ENCODE measurements at places on chromosomes 12 and 14. TPM values are rescaled to one million over a fixed set of nuclear protein-coding genes. Genes with fewer than 3 reads are reported as not detected.

DNA sequence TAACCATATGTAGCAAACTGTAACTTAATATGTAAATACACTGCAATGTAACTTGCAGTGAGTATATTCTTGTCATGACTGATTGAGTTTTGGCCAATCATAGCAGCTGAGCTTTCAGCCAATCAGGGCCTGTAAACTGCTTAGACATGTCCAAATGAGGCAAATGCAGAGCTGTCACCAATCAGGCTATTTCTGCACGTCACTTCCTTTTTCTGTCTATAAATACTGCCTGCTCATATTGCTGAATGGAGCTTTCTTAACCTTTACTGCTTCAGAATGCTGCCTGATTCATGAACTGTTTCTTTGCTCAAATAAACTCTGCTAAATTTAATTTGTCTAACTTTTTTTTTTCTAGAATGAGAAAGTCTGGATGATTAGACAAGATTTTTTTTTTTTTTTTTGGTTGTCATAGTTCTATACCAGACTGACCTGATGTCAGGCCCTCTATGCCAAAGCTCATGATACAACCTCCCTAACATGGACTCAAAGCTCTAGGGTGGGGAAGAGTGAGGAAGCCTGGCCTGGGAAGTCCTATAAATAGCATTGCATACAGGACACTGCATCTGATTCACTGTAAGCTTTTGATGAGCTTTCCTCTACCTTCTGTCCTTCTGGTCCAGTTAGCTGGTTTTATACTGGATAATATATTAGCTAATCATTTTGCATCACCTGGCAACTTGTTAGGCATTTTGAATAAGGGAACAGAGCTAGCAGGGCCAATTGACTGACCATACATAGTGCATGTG, 12.0 kb downstream of the MGP start:
- H3K4me1 ChIP-seq: no peaks in the 10 kb centered on the region
- no peak overlapping the region for H3K4me3 ChIP-seq
- H3K27me3 ChIP-seq: no peaks in the 10 kb centered on the region
- no peaks in the 10 kb centered on the region for H3K36me3 ChIP-seq
- DNase-seq: no peak
- H3K27ac ChIP-seq: no peak overlapping the region

DNA sequence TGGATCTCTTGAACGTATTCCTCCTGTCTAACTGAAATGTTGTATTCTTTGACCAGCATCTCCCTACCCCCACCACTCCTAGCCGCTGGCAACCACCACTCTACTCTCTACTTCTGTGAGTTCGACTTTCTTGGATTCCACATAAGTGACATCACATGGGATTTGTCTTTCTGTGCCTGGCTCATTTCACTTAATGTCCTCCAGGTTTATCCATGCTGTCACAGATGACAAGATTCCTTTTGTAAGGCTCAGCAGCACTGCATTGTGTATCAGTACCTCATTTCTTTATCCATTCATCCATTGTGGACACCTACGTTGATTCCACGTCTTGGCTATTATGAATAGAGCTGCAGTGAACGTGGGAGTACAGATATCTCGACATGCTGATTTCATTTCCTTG, 10.5 kb downstream of the PRKAB1 start:
- no peaks in the 10 kb centered on the region for H3K4me1 ChIP-seq
- no peak overlapping the region for H3K4me3 ChIP-seq
- no peak for DNase-seq
- no peak overlapping the region for H3K27ac ChIP-seq

GRCh38 chr12:123063535-123063934, 83.1 kb downstream of the ARL6IP4 start:
- no peak overlapping the region for H3K27ac ChIP-seq
- DNase-seq: no peak
- no peak overlapping the region for H3K4me3 ChIP-seq

- no peaks in the 10 kb centered on the region for H3K4me1 ChIP-seq
- no peaks in the 10 kb centered on the region for H3K36me3 ChIP-seq
- no peak for DNase-seq
- no peak overlapping the region for H3K4me3 ChIP-seq
- no peak overlapping the region for H3K27ac ChIP-seq
- no peaks in the 10 kb centered on the region for H3K27me3 ChIP-seq
Measured at GRCh38 chr12:42761086-42761485, 171.5 kb upstream of the PRICKLE1 start.

- H3K4me3 ChIP-seq: no peak overlapping the region
- peaks cover 3% of the 10 kb centered on the region for H3K36me3 ChIP-seq
- DNase-seq: no peak
- no peak overlapping the region for H3K27ac ChIP-seq
Measured at GRCh38 chr14:52917735-52918134, 33.1 kb downstream of the FERMT2 start.

- DNase-seq: no peak
- no peak overlapping the region for H3K4me3 ChIP-seq
- H3K27me3 ChIP-seq: no peaks in the 10 kb centered on the region
- H3K36me3 ChIP-seq: peaks cover 9% of the 10 kb centered on the region
- no peak overlapping the region for H3K27ac ChIP-seq
Measured at GRCh38 chr14:35140718-35141581, 18.6 kb downstream of the PRORP start.

The ERP29 gene
- 41.0 TPM for total RNA-seq

- DNase-seq: no peak
- no peaks in the 10 kb centered on the region for H3K36me3 ChIP-seq
- no peaks in the 10 kb centered on the region for H3K27me3 ChIP-seq
- no peak overlapping the region for H3K27ac ChIP-seq
- H3K4me1 ChIP-seq: no peaks in the 10 kb centered on the region
Measured at GRCh38 chr12:107440606-107441005, 245.0 kb upstream of the PWP1 start.

GRCh38 chr14:35898217-35898775, 72.2 kb downstream of the BRMS1L start:
- DNase-seq: no peak
- H3K4me3 ChIP-seq: no peak overlapping the region
- no peaks in the 10 kb centered on the region for H3K36me3 ChIP-seq
- peaks cover 7% of the 10 kb centered on the region for H3K4me1 ChIP-seq

DNA sequence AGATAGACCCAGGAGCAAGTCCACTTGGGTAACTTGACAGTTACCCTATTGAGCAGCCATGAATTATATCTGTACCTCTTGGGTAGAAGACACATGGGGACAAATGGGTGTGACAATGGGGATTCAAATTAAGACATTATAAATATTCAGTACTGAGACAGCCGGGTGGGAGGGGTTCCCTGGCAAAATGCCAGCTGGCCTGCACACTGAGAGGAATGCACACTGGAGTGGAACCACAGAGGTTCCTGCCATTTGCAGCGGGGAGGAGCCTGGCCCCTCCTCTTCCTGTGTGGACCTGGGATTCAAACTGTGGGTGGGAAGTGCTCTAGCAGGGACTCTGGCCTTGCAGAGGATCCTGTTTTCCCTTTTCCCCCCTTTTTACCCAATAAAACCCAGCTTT, 118.7 kb upstream of the CDKN3 start:
- H3K36me3 ChIP-seq: no peaks in the 10 kb centered on the region
- no peak for DNase-seq
- H3K27me3 ChIP-seq: no peaks in the 10 kb centered on the region
- no peak overlapping the region for H3K4me3 ChIP-seq
